Small intestine (tissue), 16 donors: ENCODE measurements at places on chromosomes 13 and 19.

- no peak for DNase-seq
Observed at GRCh38 chr13:112558696-112559418, 29.1 kb downstream of the TUBGCP3 start.

- DNase-seq: no peak
Observed at GRCh38 chr13:36513266-36513665, 81.0 kb downstream of the CCNA1 start.

DNA sequence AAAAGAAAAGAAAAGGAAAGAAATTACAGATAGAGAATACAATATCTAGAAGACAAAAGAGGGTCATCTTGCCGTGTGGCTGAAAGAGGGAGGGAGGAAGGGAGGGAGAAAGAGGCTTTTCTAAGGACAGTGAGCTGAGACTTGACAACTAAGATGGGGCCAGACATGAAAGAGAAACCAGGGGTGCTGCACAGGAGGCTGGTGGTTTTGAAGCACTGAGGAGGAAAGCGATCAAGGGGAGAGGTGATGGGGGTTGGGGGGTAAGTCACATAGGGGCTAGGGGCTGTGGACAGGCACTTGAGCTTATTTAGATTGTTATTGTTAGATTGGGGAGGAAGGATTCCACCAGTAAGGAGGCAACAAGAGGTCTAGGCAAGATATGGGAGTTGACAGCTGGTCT is 17.3 kb downstream of the PNPLA6 start:
- DNase-seq: no peak

DNA sequence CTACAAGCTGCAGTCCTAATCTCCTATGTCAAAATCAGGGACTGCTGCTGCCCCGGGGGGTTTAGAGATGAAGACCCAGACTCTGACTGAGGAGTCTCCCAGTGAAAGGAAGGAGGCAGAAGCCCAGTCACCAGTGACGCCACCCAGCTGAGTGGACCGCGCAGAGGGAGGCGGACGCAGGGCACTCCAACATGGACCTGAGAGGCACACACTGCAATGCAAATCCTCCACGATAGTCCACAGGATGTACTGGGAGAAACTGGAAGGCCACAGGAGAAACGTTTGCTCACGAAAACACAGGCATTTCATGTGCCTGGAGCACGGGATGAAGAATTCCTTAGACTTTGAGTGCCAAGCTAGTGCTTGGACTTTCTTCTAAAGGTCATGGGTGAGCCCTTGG is 58.3 kb downstream of the IRS2 start:
- DNase-seq: no peak

DNA sequence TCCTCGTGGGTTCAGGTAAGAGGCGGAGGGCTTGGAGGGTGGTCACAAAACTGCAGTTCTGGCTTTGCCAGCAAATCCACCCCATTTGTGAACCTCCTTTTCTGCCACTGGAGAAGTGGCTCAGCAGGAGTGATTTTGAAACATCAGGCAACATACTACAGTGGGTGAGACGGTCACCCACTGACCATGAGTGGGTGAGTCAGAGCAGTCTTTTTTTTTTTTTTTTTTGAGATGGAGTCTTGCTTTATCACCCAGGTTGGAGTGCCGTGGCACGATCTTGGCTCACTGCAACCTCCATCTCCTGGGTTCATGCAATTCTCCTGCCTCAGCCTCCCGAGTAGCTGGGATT is 3.0 kb downstream of the TOMM40 start:
- no peak for DNase-seq

DNA sequence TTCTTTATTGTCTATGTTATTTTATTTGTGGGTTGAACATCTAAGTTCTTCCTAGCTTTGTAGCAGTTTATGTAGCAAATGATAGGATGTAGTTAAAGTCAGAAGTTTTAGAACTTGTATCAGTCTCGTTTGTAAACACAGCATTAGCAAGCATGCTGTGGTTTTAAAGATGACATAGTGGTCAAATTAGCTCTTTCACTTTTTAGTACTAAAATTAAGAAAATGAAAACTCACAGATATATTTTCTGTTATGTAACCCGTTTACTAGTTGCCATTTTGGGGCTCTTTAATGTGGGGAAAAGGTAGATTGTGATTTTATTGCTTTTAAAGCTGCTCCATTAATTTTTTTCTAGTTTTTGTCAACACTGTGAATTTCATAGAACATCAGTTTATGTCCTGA is 216.5 kb downstream of the PCCA start:
- DNase-seq: no peak

DNA sequence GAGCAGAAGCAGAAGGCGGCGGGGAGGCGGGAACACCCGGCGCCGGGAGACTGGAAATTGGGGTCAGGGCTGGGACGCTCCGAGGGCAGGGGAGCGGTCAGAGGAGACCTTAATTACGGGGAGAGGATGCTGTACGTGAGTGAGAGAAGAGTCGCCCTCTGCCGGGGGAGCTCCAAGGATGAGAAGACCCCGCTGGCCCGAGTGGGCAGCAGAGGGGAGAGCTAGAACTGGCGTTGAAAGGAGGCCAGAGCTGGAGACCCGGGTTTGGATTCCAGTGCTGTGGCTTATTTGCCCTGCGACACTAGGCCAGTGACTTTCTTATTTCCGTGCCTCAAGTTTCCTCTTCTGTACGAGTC is 536 bp downstream of the FAM32A start:
- peak; percentile 63 for DNase-seq

- no peak for DNase-seq
Observed at GRCh38 chr13:31150315-31150985, 11.3 kb downstream of the HSPH1 start.

DNA sequence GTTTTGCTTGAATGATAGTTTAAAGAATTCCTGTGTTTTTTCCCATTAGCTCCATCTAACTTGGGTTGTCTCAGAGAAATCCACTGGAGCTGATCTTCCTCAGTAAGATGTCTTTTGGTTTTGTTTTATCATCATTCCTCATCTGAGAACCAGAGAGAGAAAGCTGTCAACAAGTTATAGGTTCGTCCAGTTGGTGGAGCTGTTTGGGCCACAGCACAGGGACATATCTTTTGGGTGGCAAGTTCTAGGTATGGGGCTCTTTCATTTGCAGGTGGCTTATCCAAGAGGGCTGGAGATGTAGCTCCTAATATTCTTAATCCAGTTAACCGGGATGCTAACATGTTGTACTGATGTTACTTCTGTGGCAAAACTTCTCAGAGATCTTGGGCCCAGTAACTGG is 174.2 kb downstream of the KCNRG start:
- no peak for DNase-seq

- DNase-seq: no peak
Observed at GRCh38 chr13:100530671-100531213, 57.8 kb downstream of the GGACT start.

DNA sequence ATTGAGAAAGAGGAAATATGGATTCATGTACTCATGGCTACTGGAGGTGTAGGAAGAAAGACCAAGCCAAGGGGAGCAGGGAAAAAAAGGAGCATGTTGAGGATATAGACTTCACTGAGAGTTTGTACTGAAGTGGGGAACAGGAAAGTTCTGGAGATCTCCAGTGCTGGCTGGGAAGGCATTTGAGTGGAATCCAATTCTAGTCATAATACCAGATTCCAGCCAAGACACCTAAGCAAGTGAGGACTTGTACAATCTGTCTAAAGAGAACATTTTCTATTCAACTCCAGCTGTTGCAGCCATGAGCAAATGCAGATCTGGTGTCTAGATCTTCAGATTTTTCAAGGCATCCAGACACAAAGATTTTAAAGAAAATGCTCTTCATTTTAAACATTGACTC is 412.5 kb downstream of the OXGR1 start:
- DNase-seq: no peak

DNA sequence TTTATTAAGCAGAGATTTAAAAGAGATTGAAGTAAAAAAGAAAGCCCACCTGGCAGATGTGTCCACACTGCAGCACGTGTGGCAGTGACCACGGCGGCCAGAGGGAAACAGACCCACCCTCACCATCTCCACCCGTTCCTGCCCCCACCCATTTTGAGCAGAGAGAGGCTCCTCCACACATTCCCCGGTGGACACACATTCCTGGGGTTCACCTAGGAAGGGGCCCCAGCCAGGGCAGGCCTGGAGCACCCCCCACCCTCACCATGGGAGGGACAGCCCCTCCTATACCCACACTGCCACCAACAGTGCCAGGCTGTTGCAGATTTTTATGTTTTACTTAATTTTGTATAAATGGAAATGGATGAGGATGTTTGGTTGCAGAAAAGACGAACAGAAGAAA is 54.9 kb downstream of the SLC7A9 start:
- DNase-seq: no peak

DNA sequence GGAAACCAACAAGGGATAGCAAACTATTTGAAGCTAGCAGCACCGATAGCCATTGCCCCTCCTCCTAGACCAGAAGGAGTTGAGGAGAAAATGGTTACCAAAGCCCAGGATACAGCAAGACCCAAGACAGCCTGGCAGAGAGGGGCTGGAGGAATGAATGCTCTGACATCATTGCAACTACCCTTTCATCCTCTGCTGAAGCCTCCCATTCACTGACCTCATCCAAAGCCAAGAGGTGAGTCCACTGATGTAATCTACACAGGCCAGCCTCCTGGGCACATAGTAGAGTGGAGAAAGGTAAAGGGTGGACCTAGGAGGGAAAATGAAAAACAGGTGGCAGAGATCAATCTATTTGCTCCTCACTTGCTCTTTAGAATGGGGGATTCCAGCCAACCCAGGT is 42.7 kb upstream of the ZNF780A start:
- no peak for DNase-seq

- no peak for DNase-seq
Observed at GRCh38 chr13:75226733-75227435, 255.1 kb downstream of the TBC1D4 start.

GRCh38 chr13:63024458-63024857 is 1608.8 kb upstream of the PCDH20 start:
- DNase-seq: no peak
